ENCODE measurements at places on chromosomes 12 and 14.

DNA sequence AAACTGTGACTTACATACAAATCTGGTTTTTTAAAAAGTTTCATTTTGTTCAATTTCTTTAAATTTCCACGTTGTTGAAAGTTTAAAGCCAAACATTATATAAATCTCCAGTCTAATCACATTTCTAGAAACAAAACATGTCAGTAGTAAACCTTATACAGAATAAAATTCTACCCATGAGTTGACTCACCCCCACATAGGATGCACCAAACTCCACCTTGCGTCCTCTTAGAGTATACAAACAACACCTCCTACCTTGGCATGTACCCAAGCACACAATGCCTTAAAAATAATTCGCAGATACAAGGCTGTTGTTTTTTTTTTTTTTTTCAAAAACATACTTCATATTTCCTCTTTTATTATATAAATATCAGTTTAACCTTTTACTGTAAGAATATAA, 3.3 kb downstream of the FBXL14 start:
- DNase-seq = peak; percentile 62

GRCh38 chr14:33435911-33436689, 497.4 kb downstream of the NPAS3 start:
- no peak for DNase-seq

GRCh38 chr14:61706096-61706690, 10.9 kb downstream of the HIF1A start:
- no peak for DNase-seq

DNA sequence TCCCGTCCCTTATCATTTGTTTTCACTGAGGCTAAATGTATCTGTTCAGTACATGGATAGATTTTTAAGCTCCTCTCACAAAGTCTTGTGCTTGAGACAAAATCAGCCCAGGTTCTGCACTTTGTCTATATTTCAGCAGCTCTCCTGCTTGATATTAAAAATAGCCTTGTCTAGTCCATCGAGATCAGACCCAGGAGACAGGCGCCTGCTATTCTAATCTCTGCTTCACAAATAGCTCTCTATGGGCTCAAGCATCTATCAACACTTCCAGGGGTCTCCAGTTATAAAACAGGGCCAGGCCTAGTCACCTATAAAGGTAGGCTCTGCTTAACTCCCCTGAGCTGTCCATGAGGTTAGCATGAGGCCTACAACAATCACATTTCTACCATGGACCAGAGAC, 62.5 kb downstream of the ZFP36L1 start:
- no peak for DNase-seq

- no peak for DNase-seq
Observed at GRCh38 chr14:36667679-36668078, 6.0 kb downstream of the PAX9 start.
